ENCODE measurements at places on chromosomes 13 and 19. TPM values are rescaled to one million over a fixed set of nuclear protein-coding genes. Genes with fewer than 3 reads are reported as not detected.
A peak's percentile ranks its signal among the peaks of the same experiment; 100 is the strongest.

- no peaks in the 10 kb centered on the region for H3K27me3 ChIP-seq
- H3K4me3 ChIP-seq, result no peak overlapping the region
- H3K27ac ChIP-seq, result no peak overlapping the region
- H3K4me1 ChIP-seq, result peaks cover 26% of the 10 kb centered on the region
- no peak for DNase-seq
Observed at GRCh38 chr13:34696296-34696695, 245.8 kb upstream of the NBEA start.

DNA sequence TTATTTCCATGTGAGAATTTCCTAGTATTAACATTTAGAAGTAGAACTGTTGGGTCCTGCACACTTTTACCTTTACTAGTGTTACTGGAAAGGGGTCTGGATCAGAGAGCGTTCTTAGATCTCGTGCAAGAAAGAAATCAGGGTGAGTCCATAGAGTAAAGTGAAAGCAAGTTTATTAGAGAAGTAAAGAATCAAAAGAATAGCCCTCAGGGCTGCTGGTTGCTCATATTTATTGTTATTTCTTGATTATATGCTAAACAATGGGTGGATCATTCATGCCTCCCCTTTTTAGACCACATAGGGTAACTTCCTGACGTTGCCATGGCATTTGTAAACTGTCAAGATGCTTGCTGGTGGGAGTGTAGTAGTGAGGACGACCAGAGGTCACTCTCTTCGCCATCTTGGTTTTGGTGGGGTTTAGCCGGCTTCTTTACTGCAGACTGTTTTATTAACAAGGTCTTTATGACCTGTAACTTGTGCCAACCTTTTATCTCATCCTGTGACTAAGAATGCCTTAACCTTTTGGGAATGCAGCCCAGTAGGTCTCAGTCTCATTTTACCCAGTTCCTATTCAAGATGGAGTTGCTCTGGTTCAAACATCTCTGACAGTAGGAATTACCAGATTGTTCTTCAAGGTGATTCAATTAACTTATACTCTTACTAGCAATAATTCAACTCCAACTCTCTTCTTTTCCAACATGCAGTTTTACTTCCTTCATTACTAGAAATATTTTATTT is 27.4 kb downstream of the NDFIP2 start:
- no peaks in the 10 kb centered on the region for H3K36me3 ChIP-seq
- no peaks in the 10 kb centered on the region for H3K27me3 ChIP-seq
- H3K4me3 ChIP-seq, result no peak overlapping the region
- H3K27ac ChIP-seq, result no peak overlapping the region
- DNase-seq, result no peak
- no peaks in the 10 kb centered on the region for H3K4me1 ChIP-seq

DNA sequence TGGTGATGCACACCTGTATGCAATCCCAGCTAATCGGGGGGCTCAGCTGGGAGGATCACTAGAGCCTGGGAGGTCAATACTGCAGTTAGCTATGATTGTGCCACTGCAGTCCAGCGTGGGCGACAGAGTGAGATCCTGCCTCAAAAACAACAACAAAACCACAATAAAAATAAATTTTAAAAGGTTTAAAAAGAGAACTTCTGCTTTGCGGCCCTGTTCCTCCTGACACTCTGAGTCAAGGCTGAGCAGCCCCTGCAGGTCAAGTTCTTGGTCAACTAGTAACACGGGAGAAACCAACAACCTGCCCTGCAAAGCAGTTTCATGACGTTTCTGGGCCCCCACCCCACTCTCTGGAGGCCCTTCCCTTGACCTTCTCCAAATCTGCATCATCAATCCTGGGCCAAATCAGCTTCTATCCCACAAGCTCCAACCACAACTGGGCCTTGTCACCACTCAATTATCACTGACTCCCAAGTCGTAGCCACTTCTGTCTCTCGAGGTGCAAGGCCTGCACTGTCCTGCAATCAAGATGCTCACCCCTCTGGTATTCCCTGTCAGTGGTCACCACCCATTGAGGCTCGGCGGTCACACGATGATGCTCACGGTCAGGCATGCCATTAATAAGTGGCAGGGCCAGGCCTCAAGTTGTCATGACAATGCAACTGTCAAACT is 7.5 kb downstream of the ELAVL1 start:
- H3K4me3 ChIP-seq, result no peak overlapping the region
- no peak overlapping the region for H3K27ac ChIP-seq
- H3K27me3 ChIP-seq, result no peaks in the 10 kb centered on the region
- no peaks in the 10 kb centered on the region for H3K36me3 ChIP-seq
- DNase-seq, result no peak

DNA sequence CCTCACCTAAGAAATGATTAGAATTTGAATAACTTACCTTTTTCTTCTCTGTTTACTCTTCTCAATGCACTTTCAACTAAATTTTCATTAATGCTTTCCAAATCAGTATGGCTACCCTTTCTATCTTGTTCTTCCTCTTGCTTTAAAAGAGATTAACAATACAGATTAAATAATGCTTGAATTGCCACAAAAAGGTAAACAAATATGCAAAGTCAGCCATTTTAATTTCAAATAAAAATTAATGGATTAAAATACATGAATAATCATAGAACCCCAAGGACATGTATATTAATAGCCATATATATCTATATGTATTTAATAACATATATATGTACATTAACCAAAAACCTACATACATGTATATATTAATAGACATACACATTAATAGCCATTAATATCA is 7.9 kb upstream of the NEK5 start:
- no peak overlapping the region for H3K4me3 ChIP-seq
- no peaks in the 10 kb centered on the region for H3K4me1 ChIP-seq
- peaks cover 10% of the 10 kb centered on the region for H3K36me3 ChIP-seq
- no peak for DNase-seq
- no peaks in the 10 kb centered on the region for H3K27me3 ChIP-seq

GRCh38 chr13:111789420-111789819 is 277.5 kb upstream of the SOX1 start:
- no peaks in the 10 kb centered on the region for H3K36me3 ChIP-seq
- H3K4me3 ChIP-seq, result no peak overlapping the region
- peaks cover 7% of the 10 kb centered on the region for H3K27me3 ChIP-seq
- no peak overlapping the region for H3K27ac ChIP-seq

- no peak for DNase-seq
- H3K4me3 ChIP-seq, result no peak overlapping the region
- H3K27ac ChIP-seq, result no peak overlapping the region
- H3K4me1 ChIP-seq, result no peaks in the 10 kb centered on the region
- H3K27me3 ChIP-seq, result no peaks in the 10 kb centered on the region
- no peaks in the 10 kb centered on the region for H3K36me3 ChIP-seq
Observed at GRCh38 chr13:112457485-112457884, 81.3 kb downstream of the SPACA7 start.

DNA sequence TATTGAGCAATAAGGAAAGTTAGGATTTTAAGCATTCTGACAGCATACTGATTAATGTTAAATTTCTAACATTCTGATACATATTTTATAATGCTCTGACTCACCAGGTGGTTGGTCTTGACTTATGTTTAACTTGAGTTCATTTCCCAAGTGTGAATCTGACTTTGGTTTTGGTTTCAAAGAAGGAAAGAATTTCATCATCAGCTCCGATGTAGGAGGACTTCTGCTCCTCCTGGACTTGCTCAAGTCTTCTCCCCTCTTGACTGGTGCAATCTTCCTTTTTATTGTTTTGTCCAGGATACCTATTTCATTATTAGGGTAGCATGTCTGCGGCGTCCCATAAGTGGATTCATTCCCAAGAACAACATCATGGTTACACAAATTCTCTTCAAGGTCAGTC is 141.3 kb downstream of the RNF17 start:
- no peak overlapping the region for H3K27ac ChIP-seq
- no peak overlapping the region for H3K4me3 ChIP-seq
- no peaks in the 10 kb centered on the region for H3K27me3 ChIP-seq

GRCh38 chr13:67224148-67224846 is 5.8 kb downstream of the PCDH9 start:
- peaks cover 8% of the 10 kb centered on the region for H3K4me1 ChIP-seq
- H3K36me3 ChIP-seq, result no peaks in the 10 kb centered on the region
- peaks cover 49% of the 10 kb centered on the region for H3K27me3 ChIP-seq
- DNase-seq, result peak; percentile 78
- no peak overlapping the region for H3K4me3 ChIP-seq

DNA sequence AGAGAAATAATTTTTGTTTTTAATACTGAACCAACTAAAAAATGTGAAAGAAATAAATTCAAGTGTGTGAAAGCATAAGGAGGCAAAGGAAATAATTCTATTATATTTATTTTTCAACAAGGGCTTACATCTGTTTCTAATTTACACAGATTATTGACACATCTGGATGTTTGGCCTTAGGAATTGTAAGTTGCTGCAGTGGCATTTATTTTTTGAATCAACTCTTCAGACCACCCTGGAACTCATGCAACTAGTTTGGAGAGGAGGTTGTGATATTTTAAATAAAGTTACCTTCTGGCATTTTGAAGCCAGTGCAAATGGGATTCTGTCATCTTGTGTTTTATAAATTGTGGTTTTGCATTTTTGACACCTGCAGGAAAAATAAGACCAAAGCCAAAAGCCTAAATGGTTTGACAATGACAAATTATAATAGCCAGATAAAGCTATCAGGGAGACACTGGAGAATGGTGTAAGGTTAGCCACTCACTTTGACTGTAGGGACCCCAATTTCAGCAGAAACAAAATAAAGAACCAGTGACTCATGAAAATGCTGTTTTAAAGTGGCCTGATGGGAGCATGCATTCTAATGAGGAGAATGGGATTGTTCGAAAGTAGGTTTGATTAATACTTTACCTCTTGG is 192.9 kb downstream of the KLF5 start:
- DNase-seq, result no peak
- H3K27me3 ChIP-seq, result no peaks in the 10 kb centered on the region
- no peaks in the 10 kb centered on the region for H3K36me3 ChIP-seq
- H3K4me1 ChIP-seq, result peaks cover 18% of the 10 kb centered on the region
- H3K4me3 ChIP-seq, result no peak overlapping the region

GRCh38 chr19:35973487-35973886 is 21.5 kb upstream of the SDHAF1 start:
- H3K4me1 ChIP-seq, result no peaks in the 10 kb centered on the region
- DNase-seq, result no peak
- H3K4me3 ChIP-seq, result no peak overlapping the region
- H3K36me3 ChIP-seq, result no peaks in the 10 kb centered on the region

- no peaks in the 10 kb centered on the region for H3K27me3 ChIP-seq
- no peak overlapping the region for H3K27ac ChIP-seq
- no peaks in the 10 kb centered on the region for H3K36me3 ChIP-seq
- no peak for DNase-seq
- peaks cover 6% of the 10 kb centered on the region for H3K4me1 ChIP-seq
- H3K4me3 ChIP-seq, result no peak overlapping the region
Observed at GRCh38 chr13:21074546-21074945, 13.2 kb upstream of the LATS2 start.

DNA sequence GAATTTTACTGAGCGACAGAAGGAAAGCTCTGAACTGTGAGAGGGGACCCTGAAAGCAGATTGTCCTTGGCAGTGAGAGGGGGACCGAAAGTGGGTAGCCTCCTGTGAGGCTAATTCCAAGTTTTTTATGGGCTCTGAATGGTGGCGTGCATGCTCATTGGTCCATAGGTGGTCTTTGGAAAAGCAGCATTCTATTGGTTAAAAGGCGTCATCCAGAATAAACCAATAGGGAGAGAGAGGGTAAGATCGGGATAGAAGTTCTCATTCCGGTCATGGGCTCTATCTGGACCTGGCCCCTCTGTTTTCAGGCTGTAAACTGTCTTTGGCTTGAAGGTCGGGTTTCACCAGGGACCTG is 539.8 kb upstream of the PCDH9 start:
- H3K4me1 ChIP-seq, result no peaks in the 10 kb centered on the region
- no peak for DNase-seq
- H3K27me3 ChIP-seq, result no peaks in the 10 kb centered on the region
- H3K36me3 ChIP-seq, result no peaks in the 10 kb centered on the region

DNA sequence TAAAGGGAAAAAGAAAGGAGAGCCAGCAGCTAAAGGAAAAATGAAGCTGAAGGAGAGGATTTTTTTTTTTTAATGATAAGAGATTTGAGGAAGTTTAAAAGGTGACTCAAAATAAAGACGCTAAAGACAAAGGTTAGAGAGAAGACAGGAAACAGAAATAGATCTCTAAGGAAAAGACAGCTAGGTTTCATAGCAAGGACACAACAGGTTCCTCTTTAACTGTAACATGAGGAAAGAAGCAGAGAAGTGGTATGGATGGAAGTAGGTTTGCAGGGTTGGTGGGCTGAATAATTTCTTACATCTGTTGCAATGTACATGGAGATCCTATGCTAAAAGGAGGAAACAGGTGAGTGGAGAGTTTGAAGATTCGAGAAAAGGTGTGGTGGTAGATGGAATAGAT is 107.5 kb downstream of the MYCBP2 start:
- no peak overlapping the region for H3K27ac ChIP-seq
- H3K27me3 ChIP-seq, result no peaks in the 10 kb centered on the region
- no peak for DNase-seq
- no peak overlapping the region for H3K4me3 ChIP-seq
- H3K4me1 ChIP-seq, result no peaks in the 10 kb centered on the region

GRCh38 chr13:59409634-59410200 is 754.0 kb downstream of the DIAPH3 start:
- H3K4me3 ChIP-seq, result no peak overlapping the region
- DNase-seq, result peak; percentile 82
- peak overlapping the region; percentile 44 for H3K27ac ChIP-seq
- no peaks in the 10 kb centered on the region for H3K27me3 ChIP-seq

- no peaks in the 10 kb centered on the region for H3K27me3 ChIP-seq
- no peak for DNase-seq
- peaks cover 4% of the 10 kb centered on the region for H3K36me3 ChIP-seq
- no peaks in the 10 kb centered on the region for H3K4me1 ChIP-seq
Observed at GRCh38 chr19:46737298-46737654, 8.6 kb upstream of the FKRP start.

DNA sequence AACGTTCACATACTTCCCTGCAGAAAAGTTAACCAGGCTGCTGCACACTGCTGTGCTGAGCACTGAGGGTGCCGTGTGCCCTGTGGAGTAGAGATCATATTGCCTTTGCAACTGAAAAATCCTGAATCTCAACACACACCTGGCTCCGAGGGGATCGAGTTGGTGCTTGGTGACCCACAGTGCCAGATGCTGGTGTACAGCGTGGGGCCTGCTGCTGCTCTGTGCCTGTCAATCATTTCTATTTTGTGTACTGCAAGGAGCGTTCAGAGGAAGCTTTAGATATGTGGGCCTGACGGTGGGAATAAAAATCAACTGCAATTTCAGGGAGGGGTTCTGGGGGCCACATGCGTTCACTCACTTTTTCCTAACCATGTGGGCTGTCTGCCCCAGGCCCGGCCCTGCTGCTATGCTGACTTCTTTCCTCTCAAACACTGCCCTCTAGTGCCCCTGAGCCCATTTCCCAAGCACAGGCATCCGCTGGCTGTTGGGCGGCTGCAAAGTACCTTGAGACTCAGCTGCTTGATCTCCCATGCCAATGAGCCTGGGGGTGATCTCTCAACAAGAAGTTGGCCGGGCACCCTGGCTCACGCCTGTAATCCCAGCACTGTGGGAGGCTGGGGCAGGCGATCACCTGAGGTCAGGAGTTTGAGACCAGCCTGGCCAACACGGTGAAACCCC is 9.7 kb upstream of the LENG8 start:
- no peak overlapping the region for H3K4me3 ChIP-seq
- H3K36me3 ChIP-seq, result no peaks in the 10 kb centered on the region
- H3K27me3 ChIP-seq, result no peaks in the 10 kb centered on the region

Gene CD33
- not detected for total RNA-seq

Gene SCN1B
- 3.9 TPM for total RNA-seq

Gene SOHLH2
- 1.1 TPM for total RNA-seq

Gene DMKN
- 208 TPM for total RNA-seq

Gene GAS6
- 31.7 TPM for total RNA-seq

Gene EBI3
- not detected for total RNA-seq

Gene FOXO1
- 3.7 TPM for total RNA-seq

Gene DIS3
- total RNA-seq, result 39.1 TPM

Gene SIGLEC14
- not detected for total RNA-seq

Gene SPTBN4
- 8.4 TPM for total RNA-seq

Gene PSG6
- not detected for total RNA-seq

Gene AP2A1
- 137 TPM for total RNA-seq

All from neural progenitor cell (in vitro differentiated cells).